ENCODE measurements at places on chromosomes 1 and 21. TPM values are rescaled to one million over a fixed set of nuclear protein-coding genes. Genes with fewer than 3 reads are reported as not detected.
A peak's percentile ranks its signal among the peaks of the same experiment; 100 is the strongest.

The ATP6V1G3 gene
- not detected for total RNA-seq

The KCNQ4 gene
- 1.1 TPM for total RNA-seq

The BTBD19 gene
- 3.4 TPM for total RNA-seq

The NHLH1 gene
- not detected for total RNA-seq

DNA sequence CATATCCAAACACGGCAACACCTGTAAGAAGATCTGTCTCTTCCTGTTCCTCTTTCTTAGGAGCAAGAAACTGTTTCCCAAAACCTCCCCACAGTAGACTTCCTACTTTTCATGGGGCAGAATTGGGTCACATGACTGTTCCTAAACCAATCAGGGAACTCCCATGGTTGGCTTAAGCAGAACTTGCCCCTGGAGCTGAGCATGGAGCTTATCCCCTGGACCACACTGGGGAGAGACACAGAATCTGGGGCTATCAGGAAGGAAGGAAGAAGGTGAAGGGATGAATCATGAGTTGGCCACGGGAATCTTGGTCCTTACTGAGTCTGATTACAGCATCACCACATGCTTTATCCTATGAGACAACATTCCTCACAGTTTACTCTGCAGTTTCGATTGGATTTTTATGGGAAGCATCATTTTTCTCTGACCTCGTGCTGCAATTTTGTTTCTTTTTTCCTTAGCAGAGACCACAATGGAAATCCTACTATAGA lies 81.8 kb downstream of the CDC7 start:
- no peak for DNase-seq

GRCh38 chr1:101567582-101568189 lies 330.9 kb downstream of the S1PR1 start:
- no peak for DNase-seq

- DNase-seq: peak; percentile 82
Observed at GRCh38 chr1:35717911-35718476, 690 bp downstream of the C1orf216 start.

DNA sequence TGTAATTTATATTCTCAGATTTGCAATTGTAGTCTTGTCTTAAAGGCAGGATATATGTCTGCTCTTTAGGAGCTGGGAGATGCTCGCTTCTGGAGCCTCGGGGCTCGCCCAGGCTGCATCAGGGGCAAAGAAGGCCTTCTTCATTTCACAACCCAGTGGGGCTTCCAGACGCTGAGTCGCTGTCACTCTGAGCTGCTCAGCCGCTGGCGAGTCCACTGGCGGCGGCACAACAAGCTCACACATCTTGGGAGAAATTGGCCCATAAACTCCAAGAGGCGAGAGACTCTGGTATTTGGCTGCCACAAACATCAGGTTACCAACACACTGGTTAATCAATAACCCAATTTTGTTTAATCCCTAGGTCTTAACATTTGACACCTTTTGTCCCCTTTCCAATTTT lies 216.6 kb downstream of the ATG4C start:
- DNase-seq: no peak

- DNase-seq: no peak
Observed at GRCh38 chr1:115893545-115893944, 52.6 kb upstream of the NHLH2 start.
